NCI-H1694 treated with DMSO at 0.1 percent for 48 hours (cell line): ENCODE measurements at places on chromosomes 3 and 15.
A peak's percentile ranks its signal among the peaks of the same experiment; 100 is the strongest.

GRCh38 chr3:52689151-52689550, 3.3 kb downstream of the GNL3 start:
- DNase-seq = no peak

- DNase-seq = no peak
These were observed 266.2 kb upstream of the VEPH1 start for GRCh38 chr3:157769378-157769777.

- no peak for DNase-seq
These were observed 226.6 kb upstream of the ROBO1 start for GRCh38 chr3:79994397-79994796.

DNA sequence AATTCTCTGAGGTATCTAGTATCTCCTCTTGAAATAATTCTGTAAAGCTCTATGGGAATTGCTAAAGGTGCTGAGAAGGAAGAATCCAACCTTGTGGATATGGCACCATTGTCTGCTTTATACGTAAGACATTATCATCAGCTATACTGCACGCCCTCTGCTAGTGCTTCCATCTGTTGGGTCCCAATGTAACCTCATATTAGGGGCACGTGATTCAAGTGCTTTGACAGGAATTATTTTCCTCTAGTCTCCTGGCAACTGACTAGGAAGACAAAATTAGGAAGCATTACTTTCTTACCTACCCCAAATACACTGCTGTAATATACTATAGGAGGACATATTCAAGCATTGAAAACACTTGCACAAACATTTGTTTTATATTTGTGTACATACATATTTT, 24.0 kb downstream of the COPS2 start:
- no peak for DNase-seq

GRCh38 chr15:56963710-56964109, 45.3 kb downstream of the TCF12 start:
- no peak for DNase-seq

GRCh38 chr3:55718521-55718921, 231.4 kb upstream of the WNT5A start:
- DNase-seq = no peak

GRCh38 chr3:45178183-45179023, 32.2 kb upstream of the CDCP1 start:
- no peak for DNase-seq

DNA sequence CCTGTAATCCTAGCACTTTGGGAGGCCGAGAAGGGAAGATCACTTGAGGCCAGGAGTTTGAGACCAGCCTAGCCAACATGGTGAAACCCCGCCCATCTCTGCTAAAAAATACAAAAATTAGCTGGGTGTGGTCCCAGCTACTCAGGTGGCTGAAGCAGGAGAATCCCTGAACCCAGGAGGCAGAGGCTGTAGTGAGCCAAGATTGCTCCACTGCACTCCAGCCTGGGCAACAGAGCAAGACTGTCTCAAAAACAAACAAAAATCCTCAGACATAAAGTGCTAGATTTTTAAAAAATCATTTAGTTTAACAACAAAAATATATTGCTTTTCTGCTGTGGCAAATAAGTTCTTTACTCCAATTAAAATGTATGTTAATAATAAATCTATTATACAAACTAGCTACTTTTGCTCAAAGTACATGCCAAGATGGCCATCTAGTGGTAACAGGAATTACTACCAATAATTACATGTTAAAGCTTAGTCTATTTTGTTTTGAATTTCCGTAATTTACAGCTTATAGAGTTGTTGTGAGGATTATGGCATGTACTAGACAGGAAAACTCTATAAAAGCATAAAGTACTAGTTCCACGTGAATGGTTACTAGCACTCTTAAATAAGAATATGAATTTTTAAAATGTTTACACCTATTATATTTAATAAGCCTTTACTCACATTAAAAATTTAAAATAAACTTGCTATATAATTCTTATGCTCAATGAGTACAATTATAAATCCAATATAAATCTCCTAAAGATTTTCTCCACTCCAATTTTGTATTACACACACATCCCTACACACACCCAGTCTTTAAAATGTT, 39.0 kb downstream of the GABPB1 start:
- peak; percentile 30 for DNase-seq

DNA sequence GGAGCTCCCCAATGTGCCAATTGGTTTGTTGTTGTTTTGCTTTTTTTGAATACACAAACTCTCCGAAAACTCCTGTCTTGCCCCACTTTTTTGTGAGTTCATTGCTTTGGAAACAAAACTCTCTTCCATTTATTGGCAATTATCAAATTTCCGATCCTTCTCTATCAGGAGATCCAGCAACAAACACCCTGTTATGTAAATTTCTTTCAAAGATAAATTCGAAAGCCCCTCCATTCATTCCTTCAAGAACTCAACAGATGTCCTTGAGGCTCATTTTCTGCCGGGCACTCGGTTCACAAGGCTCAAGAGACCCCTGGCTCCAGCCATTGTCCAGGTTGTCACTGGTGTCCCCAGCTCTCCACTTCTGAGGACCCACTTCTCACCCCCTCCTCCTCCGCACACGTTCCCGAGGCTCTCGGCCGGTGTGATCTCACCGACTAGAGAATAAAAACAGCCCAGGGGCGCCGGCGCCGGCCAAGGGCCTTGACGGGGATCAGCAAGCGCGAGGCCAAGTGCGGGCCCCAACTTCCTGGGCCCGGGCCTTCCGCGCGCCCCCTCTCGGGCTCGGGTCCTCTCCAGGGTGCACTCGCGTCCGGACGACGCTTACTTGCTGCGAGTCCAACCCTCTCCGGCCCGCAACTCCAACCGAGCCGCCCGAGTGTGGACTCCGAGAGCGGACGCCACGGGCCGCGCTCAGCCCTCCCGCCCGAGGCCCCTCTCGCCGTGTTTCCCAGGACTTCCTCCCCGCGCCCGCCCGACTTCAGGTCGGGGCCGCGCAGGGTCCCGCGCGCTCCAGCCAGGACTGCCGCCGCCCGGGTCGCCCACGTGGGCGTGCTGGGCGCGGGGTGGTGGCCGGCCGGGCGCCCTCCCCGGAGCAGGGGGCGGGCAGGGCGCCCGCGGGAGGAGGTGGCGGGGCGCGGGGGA, 533 bp upstream of the SMAD3 start:
- DNase-seq = no peak

DNA sequence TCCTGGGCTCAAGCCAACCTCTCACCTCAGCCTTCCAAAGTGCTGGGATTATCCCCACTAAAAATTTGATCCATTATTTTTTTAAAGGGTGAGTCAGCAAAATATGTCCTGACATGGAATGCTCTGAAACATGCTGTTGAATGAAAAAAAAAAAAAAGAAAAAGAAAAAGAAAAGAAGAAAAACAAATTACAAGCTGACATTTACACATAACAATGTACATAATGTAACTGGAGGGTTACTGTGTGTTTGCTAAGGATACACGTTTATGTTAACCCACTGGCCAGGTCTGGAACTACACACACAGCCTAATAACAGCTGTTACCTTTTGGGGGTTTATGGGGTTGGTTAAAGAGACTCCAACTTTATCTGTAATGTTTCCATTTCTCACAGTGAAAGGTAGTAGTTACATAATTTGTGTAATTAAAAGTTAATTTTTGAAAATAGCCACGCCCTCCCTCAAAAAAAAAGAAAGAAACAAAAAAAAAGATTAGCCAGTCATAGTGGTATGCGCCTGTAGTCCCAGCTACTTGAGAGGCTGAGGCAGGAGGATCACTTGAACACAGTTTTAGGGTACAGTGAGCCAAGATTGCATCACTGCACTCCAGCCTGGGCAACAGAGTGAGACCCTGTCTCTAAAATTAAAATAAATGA, 3.1 kb upstream of the MESP2 start:
- no peak for DNase-seq

DNA sequence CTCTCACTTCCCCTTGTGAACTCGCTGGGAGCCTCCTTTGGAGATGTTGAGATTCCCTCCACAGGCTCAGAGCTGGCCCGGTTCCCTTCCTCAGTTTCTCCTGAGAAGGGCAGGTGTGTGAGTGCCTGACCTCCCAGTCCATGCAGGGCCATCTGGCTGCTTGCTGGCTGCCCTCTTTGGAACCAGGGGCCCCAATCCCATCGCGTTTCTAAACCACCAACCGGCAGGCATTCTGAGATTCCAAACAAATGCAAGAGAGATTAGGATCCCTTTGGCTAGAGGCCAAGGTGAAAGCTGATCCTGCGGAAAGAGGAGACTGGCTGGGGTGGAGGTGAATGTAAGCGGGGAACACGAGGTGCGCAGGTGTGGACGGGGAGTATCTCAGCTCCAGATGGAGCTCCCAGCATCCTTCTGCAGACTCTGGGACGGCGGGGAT, 2.9 kb upstream of the PRRT3 start:
- DNase-seq = no peak
